ENCODE measurements at places on chromosomes 16 and 17.

DNA sequence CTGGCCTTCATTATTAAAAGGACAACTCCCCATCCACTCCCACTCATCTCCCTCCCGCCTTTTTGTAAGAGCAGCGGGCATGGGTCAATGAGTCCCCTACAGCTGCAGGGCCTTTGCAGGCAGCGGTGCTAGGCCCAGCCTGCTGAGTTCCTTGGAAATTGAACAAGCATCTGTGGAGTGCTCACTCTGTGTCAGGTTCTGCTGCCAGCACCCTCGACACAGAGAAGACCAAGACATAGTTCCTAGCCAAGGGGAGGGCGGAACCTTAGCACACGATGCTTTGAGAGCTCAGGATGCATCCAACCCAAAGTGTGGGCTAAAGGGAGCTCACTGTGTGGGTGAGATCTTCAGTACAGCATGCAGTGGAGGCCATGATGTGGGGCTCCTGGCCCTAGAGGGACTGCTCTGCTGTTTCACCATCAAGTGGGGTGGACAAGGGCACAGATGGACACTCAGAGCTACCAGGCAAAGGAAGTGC, 27.6 kb downstream of the RMI2 start:
- DNase-seq, result no peak

DNA sequence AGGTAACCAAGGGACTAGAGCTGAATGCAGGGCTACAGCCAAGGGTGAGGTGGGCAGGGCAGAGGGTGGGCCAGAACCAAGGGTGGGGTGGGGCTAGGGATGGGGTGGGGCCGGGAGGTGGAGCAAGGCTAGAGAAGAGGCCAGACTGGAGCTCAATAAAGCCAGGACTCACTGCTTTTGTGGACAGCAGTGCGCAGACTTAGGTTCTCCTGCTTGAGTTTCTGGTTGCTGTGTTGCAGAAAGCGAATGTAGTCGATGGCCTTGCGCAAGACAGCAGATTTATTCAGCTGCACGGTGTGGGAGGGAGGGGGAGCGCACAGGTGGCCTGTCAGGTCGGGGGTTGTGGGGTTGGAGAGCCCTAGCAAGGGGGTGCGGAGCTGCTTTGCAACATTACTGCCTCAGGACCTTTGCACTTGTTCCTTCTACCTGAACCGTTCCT, 18.7 kb downstream of the SREBF1 start:
- no peak for DNase-seq

GRCh38 chr17:78458736-78459335, 80.4 kb downstream of the PGS1 start:
- DNase-seq, result peak; percentile 90

DNA sequence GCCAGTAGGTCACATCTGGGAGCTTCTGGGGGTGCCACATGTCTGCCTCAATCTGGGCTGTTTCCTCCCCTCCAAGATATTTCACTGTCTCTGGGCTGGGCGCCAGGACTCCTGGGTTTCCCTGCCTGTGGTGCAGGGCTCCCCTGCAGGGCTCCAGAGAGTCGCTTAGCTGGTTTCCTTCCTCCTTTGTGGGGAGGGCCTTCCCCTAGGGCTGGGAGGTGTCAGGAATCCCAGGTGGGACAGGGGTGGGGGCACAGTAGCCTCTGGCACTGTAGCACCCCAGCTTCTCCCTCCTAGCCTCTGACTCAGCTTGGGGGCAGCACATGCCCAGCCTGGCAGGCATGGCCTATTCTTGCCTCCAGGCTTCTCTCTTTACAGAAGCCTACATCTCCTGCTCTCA, 2.6 kb downstream of the RARA start:
- DNase-seq, result no peak

DNA sequence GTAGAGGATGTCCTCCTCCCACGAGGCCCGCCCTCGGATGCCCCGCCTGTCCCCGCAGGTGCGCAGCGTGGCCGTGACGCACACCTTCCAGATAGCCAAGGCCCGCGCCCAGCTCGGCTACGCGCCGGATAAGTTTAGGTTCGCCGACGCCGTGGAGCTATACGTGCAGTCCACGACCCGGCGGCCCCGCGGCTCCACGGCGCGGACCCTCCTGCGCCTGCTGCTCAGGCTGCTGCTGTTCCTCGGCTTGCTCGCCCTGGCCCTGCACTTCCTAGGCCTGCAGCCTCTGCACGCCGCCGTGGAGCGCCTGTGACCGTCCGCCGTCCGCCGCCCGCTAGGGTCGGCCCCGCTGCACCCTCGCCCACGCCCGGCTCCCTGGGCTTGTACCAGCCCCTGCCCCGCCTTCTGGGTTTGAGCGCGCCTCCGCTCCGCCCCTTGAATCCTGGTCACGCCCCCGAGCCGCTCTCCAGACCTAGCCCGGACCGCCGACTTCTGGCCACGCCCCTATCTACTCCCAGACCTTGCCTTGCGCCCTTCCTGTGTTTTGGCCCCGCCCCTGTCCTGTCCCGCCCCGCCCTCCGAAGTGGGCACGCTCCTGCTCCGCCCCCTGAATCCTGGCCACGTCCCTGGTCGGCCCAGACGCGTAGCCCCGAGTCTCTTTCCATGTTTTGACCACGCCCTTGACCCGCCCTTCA, 15.8 kb upstream of the EEF2K start:
- DNase-seq, result peak; percentile 67

DNA sequence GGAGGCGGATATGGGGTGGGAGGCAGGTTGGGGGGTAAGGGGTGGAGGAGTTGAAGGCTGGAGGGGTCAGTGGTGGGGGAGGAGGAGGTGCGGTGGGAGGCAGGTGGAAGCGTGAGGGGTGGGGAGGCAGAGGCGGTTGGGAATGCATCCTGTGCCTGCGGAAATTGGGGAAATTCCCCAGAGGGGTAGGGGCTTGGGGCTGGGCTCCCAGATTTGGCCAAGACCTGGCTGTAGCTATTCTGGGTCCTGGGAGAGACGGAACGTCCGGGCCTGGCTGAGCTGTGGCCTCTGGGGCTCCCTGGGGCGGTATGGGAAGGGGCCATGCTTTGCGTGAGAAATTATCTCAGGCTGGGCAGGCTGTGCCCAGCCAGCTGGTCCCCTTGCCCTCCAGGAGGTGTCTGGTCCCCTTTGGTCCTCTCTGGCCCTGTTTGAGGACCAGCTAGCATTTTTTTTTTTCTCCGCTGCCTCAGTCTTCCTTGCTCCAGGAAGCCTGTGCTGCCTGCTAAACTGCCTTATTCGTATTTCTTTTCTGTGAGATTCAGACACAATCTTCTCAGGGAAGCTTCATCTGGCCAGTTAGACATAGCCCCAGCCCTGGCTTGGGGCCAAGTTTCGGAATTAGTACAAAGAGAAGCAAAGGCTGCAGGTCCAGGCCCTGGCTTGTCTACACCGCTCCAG, 7.3 kb upstream of the TRPV2 start:
- no peak for DNase-seq

GRCh38 chr17:64087252-64088005, 42.5 kb downstream of the ERN1 start:
- no peak for DNase-seq

DNA sequence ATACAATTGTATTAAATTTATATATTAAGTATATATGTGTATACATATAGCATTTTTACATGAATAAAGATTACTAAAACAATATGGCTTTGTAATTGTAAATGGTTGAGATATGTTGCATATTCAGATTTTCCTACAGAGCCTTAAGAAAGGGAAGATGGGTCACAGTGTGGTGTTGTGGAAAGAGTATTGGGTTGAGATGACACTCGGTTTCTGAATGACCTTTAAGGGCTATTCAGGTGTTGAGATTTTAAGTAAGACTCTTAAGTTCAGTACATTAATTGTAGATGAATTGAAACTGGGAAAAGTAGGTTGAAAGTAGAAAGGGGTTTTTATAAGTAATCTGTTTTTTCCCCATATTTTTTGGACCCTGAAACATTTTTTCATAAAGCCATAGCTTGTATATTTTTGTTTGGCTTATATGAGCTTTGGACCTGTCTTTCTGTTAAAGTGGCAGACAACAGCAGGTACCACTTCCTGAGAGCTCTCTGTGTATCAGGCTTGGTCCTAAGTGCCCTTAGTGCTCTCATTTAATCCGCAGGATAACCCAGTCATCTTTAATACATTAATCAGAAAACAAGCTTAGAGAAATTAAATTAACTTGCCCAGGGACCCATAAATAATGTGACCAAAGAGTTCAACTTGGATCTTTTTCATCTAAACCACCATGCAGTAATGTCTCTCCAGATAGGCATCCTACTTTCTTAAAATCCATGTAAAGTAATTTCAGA, 48.5 kb upstream of the MRC2 start:
- no peak for DNase-seq

GRCh38 chr16:82094942-82095540, 60.0 kb downstream of the HSD17B2 start:
- no peak for DNase-seq

- DNase-seq, result peak; percentile 76
These were observed 60.2 kb downstream of the TEX2 start for GRCh38 chr17:64202683-64203344.

DNA sequence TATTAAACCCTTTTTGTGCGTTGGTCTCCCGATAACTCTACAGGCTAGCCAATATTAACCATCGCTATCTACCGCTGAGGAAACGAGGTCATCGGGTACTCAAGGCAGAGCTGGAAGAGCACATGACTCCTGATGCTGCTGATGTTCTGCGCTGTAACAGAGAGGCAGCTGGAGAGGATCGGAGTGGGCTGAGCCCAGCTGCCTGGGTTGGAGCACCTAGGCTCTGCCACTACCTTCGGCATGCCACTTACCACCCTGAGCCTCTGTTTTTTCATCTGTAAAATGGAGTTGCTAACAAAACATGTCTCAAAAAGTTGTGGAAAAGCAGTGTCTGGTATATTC, 432 bp upstream of the SLC46A1 start:
- no peak for DNase-seq

DNA sequence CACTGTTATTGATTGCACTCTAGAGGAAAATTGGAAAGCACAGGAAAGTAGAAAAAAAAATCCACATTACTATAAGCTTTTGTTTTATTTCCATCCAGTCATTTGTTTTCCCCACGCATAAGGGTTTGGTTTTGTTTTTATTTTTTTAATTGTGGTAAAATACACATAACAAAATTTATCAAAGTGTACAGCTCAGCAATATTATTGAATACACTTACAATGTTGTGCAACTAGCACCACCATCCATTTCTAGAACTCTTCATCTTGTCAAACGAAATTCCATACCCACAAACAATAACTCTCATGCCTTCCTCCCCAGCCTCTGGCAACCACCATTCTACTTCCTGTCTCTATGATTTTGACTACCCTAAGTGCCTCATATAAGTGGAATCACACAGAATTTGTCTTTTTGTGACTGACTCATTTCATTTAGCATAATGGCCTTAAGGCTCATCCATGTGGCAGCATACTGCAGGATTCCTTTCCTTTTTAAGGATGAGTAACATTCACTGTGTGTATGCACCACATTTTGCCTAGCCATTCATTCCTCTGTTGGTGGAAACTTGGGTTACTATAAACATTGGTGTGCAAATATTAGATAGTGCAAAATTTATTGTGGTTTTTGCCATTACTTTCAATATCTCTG, 11.1 kb downstream of the SPPL2C start:
- DNase-seq, result no peak

DNA sequence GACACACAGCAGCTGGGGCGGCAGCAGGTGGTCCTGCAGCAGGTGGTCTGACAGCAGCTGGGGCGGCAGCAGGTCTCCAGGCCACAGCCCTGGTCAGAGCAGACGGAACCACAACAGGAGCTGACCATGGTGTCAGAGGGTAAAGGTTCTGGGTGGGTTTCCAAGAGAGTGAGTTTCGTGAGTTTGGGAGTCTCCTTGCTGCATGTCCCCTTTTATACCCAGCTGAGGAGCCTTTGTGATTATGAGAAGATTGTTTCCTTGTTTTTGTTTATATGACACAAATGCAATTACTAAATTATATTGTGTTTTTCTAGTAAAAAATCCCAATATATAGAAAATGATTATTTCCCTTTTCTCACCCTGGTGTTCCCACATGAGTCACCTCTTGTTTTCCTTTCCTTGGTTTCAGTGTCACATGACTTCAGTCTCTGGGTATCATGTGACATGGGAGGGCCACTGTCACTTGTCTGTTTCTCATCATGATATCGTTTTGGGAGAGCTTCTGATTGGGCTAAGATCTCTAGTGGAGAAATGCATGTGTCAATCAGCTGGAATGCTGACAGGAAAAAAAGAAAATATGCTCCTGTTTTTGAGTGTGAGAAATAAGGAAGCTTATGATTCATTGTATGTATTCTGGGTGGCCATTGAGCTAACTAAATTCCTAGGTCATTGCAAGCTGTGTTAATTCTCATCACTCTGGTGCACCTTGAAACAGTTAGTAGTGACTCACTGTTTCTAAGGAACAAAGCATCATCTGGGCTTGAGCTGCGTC, at the start of gene KRTAP4-6:
Gene KRTAP4-6 (minus strand): TSS at position 185 of the 772 bp plus-strand sequence. CDS start 57 bp downstream, at position 128.
- DNase-seq, result no peak

DNA sequence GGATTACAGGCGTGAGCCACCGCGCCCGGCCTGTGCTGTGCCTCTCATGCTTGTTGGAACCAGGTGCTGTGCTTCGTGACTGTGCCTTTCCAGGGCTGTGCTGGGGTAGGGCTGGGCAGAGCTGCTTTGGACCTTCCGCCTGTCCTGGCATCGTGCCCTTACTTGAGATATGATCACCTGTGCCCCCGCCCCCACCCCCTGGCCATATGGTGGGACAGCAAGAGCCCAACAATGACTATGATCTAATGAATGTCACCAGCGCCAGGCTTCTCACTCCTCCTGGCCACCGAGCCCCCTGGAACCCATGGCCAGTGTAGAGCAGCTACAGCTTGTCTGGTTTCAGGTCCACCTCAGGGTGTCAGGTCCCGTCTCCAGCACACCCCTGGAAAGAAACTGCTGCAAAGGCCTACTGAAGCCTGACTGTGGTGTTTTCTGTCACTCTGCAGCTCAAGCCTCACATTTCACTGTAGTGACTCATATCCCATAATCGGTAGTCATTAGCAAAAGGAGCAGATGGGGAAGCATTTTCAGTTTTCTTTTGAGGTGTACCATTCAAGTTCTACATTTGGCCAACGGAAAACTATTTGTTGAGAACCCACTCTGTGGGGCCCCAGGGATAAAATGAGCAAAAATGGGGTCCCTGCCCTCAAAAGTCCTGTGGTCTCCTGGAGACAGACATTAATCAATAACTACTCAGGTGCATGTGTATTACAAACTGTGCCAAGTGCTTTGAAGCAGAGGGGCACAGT, 22.1 kb downstream of the FCSK start:
- no peak for DNase-seq

- DNase-seq, result peak; percentile 35
These were observed 23.2 kb downstream of the TMEM92 start for GRCh38 chr17:50297407-50297865.

GRCh38 chr17:81684442-81684911, 666 bp downstream of the HGS start:
- no peak for DNase-seq
